Cerebellum (tissue), 4 donors: ENCODE measurements at places on chromosomes 6 and 20. TPM values are rescaled to one million over a fixed set of nuclear protein-coding genes. Genes with fewer than 3 reads are reported as not detected.

The ENPP1 gene
- 1.6 TPM for total RNA-seq

The VIP gene
- 0.18 TPM for total RNA-seq

The OVOL2 gene
- not detected for total RNA-seq

The ELOVL2 gene
- total RNA-seq, result 22.0 TPM

The PRDM13 gene
- 4.7 TPM for total RNA-seq

The NOTCH4 gene
- 6.9 TPM for total RNA-seq

The NRSN1 gene
- total RNA-seq, result 26.8 TPM

The ZBP1 gene
- 0.09 TPM for total RNA-seq

The NHSL1 gene
- total RNA-seq, result 51.8 TPM

The DLK2 gene
- 6.2 TPM for total RNA-seq

The OLIG3 gene
- 1.2 TPM for total RNA-seq

The MOG gene
- total RNA-seq, result 0.18 TPM

The BFSP1 gene
- 1.5 TPM for total RNA-seq

The C4B gene
- total RNA-seq, result 8.6 TPM

The CYP24A1 gene
- 1.1 TPM for total RNA-seq

The TFAP2D gene
- total RNA-seq, result not detected

The VGLL2 gene
- total RNA-seq, result not detected

The DDO gene
- total RNA-seq, result 0.45 TPM

The VPS16 gene
- total RNA-seq, result 32.6 TPM

The MICB gene
- total RNA-seq, result 0.36 TPM

The GPLD1 gene
- total RNA-seq, result 20.4 TPM

The ADA gene
- total RNA-seq, result 1.7 TPM

The GPX5 gene
- total RNA-seq, result not detected

The CD24 gene
- total RNA-seq, result 430 TPM

The CRISP2 gene
- total RNA-seq, result 0.54 TPM

The CDSN gene
- not detected for total RNA-seq

The ETV7 gene
- not detected for total RNA-seq

The FLRT3 gene
- 40.5 TPM for total RNA-seq

The SAMD5 gene
- 15.5 TPM for total RNA-seq

The SLC22A16 gene
- 0.91 TPM for total RNA-seq

The ECT2L gene
- 0.45 TPM for total RNA-seq

The BCL2L1 gene
- total RNA-seq, result 30.4 TPM

The EYA2 gene
- total RNA-seq, result 6.6 TPM

The TMEM200A gene
- total RNA-seq, result 12.0 TPM

The ADGB gene
- total RNA-seq, result 0.36 TPM

The MEP1A gene
- total RNA-seq, result 0.09 TPM

The HSPA1L gene
- 4.2 TPM for total RNA-seq

The CPNE5 gene
- total RNA-seq, result 6.9 TPM

The NANP gene
- 4.0 TPM for total RNA-seq

The GPR6 gene
- 0.27 TPM for total RNA-seq

The ABCC10 gene
- 23.6 TPM for total RNA-seq
